ENCODE measurements at places on chromosomes 1 and 21.

- no peak for DNase-seq
Observed at GRCh38 chr1:177392336-177392735, 221.6 kb downstream of the BRINP2 start.

- DNase-seq: no peak
Observed at GRCh38 chr1:5001466-5001865, 347.1 kb downstream of the AJAP1 start.

DNA sequence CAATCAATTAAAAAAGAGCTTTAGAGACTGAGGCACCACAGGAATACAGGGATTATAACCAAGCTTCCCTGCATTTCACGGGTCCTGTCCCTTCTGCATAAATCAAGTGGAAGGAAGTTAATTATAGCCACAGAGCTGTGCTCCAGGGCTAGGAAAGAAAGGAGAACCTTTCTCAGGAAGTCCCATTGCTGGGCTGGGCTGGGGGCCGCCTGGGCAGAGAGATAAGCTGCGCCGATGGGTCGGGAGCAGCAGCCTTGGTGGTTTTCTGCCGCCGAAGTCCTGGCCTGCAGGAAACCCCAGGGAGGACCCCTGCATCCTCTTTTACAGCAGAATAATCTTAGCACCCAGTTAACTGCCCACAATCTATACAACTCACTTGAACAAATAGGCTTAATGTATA, 12.6 kb upstream of the CD34 start:
- no peak for DNase-seq

GRCh38 chr1:77514921-77515776, 167.3 kb downstream of the ZZZ3 start:
- DNase-seq: no peak

- no peak for DNase-seq
Observed at GRCh38 chr21:32994305-32994704, 31.4 kb upstream of the OLIG2 start.

- peak; percentile 86 for DNase-seq
Observed at GRCh38 chr1:35564037-35564883, 6.7 kb downstream of the NCDN start.

- DNase-seq: no peak
Observed at GRCh38 chr1:2538872-2539271, 8.8 kb upstream of the HES5 start.

GRCh38 chr1:93394514-93394913, 48.8 kb downstream of the DR1 start:
- DNase-seq: no peak

DNA sequence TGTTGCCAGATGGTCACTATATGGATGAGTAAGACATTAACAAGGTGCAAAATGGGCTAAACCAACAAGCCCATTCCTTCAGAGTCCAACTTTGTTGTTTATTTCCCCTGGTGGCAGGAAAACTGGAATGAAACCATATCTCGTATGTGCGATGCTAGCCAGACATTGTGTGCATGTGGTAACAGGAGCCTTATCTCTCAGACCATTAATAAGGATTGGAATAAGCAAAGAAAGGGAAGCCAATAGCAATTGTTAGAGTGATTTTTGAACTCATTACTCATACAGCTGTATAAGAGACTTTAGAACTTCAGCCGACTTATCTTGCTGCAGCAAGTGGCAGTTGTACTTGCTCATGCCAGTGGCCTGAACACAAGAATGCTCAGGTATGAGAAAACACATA, 30.0 kb upstream of the HMCN1 start:
- no peak for DNase-seq

- DNase-seq: no peak
Observed at GRCh38 chr1:214281720-214282629, 1.0 kb downstream of the SMYD2 start.

DNA sequence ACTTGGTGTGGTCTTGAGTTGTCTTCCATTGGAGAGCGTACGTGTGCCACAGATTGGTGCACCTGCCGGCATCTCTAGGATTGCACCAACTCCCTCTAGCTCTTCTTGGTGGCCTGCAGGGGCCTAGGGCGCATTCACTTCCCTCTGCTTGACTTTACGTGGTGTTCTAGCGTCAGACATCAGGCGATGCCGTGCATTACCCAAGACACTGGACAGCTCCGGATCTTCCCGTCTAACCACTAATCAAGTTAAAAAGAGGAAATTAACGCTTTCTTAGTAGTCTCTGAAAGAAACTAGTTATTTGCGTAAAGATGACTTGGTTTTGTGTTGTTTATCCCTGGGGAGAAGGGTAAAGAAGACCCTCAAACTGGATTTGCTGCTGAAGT, 510 bp upstream of the IL10RB start:
- DNase-seq: no peak

GRCh38 chr1:172616636-172617035, 42.3 kb upstream of the FASLG start:
- no peak for DNase-seq

GRCh38 chr21:45108808-45109781, 34.7 kb downstream of the ADARB1 start:
- no peak for DNase-seq

DNA sequence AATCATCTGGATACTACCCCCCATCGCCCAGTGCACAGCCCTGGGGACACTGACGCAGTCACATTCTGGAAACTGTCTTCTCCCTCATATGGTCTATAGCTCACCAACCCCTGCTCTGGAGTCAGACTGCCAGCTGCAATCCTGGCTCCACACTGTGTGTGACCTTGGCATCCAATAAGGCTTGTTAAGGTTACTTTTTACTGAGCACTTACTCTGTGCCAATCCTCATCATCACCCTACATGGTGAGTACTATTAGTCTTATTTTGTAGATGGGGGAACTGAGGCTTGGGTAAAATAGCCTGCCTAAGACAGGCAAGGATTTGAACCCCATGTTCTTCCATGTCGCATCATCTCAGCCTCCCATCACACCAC, 34.9 kb downstream of the AHDC1 start:
- DNase-seq: no peak

- no peak for DNase-seq
Observed at GRCh38 chr1:190494451-190494850, 16.8 kb upstream of the BRINP3 start.

DNA sequence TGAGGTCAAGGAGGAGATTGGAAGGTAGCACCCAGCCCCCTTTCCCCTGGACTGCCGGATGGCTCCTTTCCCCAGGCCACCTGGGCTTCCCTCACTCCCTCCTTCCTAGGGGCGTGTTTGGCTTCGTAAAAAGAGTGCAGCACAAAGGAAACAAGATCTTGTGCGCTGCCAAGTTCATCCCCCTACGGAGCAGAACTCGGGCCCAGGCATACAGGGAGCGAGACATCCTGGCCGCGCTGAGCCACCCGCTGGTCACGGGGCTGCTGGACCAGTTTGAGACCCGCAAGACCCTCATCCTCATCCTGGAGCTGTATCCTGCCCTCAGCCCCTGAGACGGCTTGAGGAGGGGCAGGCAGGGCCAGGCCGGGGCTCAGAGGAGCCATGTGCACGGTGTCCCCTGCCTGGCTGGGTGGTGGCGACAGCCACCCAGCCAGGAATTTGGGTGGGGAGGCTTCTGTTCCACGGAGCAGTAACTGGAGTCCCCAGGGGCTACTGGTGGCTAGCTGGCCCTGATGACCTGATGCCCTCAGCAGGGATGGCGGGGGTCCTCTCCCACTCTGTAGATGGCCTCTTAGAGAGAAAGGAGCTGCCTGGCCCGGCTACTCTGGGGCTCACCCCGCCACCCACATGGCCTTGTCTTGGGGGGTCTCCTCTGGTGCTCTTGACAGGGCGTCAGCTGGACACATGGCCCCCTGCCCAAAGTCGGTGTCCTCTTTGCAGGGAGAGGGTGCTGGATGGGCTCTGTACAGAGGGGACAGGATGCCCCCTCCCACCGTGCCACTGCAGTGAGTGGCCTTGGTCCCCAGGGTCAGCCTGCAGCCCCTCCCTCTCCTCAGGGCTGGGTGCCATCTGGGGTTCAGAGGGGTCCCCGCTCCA, 39.5 kb downstream of the TRIM11 start:
- DNase-seq: no peak

GRCh38 chr1:224201383-224201782, 18.3 kb downstream of the DEGS1 start:
- no peak for DNase-seq

DNA sequence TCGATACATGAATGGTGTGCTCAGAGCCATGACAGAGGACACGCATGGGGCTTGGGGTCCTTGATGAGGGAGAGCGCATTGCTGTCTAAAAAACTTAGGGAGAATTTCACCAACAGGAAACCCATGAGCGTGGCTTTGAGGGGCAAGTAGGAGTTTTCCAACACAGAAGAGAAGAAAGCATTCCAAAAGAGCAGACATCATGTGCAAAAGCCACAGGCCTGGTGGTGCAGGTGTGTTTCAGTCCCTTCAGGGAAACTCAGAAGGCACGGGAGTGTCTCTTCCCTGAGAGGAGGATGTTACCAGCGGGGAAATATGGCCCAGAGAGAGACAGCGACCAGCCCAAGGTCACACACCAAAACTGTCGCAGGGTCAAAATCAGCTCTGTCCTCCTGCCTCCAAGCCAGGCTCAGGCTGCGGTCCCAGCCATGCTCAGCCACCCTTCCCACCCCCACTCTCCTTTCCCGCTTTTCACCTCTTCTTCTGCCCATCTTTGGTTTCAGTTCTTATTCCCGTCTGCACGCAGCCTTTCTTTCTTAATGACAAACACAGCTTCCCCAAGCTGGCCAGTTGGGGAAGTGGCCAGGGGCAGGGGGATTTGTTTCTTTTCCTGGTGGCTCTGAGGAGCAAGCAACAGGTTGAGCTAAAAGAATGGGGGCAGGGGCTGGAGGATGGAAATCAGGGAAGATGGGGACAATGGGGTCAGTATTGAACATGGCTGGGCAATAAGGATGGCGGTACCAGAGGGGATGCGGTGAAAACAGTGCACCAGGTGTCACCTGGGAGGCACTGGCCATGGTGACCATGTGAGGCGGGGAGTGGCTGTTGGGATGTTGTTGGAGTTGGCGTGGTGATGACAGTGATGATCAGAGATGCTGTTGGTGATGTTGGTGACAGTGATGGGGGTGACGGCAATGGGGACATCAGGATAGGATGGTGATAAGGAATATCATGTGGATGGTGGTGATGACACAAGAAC, 10.3 kb downstream of the LAPTM5 start:
- DNase-seq: no peak

DNA sequence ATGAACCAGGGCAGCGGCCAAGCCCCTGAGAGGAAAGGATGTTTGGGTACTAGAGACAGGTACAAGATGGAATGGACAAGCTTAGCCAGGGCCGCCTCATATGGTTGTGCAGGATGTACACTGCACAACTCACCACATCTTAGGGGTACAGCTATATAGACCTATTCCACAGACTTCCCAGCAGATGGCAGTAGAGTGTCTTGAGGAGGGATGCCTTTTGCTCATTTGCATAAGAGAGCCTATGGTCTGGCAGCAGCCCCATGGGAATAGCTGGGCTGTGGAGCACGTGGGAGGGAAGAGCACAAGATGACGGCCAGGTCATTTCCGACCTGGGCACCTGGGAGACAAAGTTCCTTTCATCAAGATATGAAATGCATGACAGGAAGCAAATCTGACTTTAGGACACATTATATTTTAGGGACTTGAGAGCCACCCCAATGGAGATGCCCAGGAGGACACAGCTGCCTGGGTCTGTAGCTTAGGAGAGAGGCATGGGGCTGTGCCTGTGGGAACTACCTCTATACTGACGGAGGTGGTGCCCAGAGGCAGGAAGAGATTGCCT, 215.5 kb downstream of the KCNJ6 start:
- no peak for DNase-seq

GRCh38 chr1:71088645-71089287, 7.9 kb upstream of the ZRANB2 start:
- DNase-seq: no peak

- DNase-seq: no peak
Observed at GRCh38 chr1:15963968-15964648, 11.8 kb downstream of the ZBTB17 start.

GRCh38 chr1:36707221-36707620, 224.5 kb upstream of the CSF3R start:
- DNase-seq: no peak

DNA sequence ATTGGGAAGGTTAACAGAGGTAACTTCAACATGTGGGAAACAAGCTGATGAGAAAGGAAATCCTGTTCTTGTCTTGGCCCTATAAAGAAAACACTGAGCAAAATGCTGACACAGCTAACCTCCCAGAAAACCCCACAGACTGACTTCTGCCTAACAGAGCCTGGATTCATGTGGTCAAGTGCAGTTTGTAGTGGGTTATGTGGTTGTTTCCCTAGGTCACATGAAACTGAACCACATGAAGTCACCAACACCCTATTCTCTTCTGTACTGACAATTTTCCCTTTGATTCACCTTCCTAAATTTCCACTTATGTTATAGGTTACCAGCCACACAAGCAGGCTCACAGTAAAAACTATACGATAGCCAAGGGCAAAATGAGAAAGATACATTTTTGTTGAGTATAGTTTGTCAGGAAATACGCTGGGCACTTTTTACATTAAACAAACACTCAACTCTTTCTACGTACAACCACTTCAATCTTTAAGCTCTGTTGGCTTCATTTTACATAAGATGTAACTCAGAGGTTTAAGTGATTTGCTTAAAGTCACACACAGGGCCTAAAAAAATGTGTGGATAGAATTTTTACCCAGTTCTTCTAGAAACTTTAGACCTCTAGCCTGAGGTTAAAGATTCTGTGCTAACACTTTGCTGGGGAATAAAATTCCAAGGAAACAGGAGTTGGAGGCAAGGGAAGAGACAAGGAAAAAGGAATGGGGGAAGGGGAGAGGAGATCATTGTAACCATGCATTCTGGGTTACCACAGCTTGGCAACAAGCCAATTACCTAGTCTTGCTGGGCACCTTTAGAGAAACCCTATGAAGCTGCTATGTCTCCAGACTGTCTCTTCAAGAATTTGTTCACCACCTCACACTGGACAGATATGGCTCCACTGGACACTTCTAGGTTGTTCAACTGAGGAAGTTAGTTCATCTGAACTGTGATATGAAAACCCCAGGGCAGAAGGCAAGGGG, 601.6 kb upstream of the USP24 start:
- no peak for DNase-seq

DNA sequence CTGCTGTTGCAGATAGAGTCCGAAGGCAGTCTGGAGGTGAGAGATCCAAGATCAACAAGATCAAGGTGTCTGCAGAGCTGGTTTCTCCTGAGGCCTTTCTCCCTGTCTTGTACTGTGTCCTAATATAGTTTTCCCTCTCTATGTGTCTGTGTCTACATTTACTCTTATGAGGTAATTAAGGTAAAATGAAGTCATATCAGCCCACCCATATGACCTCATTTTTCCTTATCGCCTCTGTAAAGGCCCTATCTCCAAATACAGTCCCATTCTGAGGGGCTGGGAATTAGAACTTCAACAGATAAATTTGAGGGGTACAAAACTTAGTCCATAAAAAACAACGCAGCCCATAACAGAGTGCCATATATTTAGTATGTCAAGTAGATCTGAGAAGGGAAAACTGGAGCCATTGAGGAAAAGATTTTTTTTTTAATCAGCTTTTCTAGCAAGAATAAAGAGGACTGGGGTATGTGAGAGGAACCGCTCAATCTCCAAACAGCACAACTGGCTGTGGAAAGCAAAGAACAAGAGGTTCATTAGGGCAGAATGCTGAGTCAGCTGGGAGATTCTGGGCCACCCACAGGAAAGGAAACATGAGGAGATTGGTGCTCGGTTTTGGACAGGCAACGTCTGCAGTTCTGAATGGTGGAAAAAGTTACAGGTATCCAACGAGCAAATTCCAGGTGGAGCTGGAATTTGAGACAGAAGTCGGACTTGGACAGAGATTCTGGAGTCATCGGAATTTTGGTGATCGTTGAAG, 65.7 kb downstream of the MAP3K21 start:
- no peak for DNase-seq
